ENCODE measurements at places on chromosomes 11 and 22. TPM values are rescaled to one million over a fixed set of nuclear protein-coding genes. Genes with fewer than 3 reads are reported as not detected.

Gene PPP6R3
- total RNA-seq = 227 TPM

Gene CASP4
- total RNA-seq = 101 TPM

Gene USH1C
- total RNA-seq = not detected

Gene NFAM1
- total RNA-seq = 1.5 TPM

Gene DTX4
- 22.9 TPM for total RNA-seq

- H3K36me3 ChIP-seq = peaks cover 19% of the 10 kb centered on the region
- DNase-seq = no peak
- no peak overlapping the region for H3K4me3 ChIP-seq
- H3K27ac ChIP-seq = no peak overlapping the region
- H3K27me3 ChIP-seq = no peaks in the 10 kb centered on the region
- no peaks in the 10 kb centered on the region for H3K4me1 ChIP-seq
These were observed 53.0 kb downstream of the BRD1 start for GRCh38 chr22:49774499-49775151.

DNA sequence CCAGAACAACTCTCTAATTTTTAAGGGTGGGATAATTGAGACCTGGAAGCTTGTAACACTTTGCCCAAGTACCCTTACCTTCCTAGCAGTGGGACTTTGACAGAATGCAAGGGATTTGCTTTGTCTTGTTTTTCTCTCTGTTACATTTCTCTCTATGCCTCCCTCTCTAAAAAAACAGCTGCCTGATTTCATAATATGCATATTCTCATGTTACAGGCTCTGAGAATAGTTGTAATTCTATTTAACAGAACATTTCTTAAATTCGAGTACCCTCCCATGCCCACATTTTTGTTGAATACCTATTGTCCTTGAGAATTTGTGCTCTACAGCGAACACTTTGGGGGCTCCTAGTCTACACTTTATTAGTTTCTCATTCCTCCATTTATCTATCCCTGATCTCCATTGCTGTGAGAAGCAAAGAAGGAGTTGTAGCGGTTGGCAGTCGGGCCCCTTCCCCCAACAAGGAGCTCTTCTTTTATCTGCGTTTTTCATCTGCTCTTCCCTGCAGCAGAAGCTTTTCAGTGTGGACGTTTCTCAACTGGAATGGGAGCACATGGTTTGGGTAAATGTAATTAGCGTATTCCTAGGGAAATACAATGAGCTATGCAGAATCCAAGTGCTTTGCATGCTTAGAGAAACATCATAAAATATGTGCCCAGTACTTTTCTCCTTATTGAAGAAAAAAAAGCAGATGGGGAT is 117.7 kb upstream of the CCDC90B start:
- no peaks in the 10 kb centered on the region for H3K36me3 ChIP-seq
- no peak for DNase-seq
- H3K27ac ChIP-seq = no peak overlapping the region
- no peaks in the 10 kb centered on the region for H3K4me1 ChIP-seq

- H3K27ac ChIP-seq = no peak overlapping the region
- DNase-seq = no peak
- no peaks in the 10 kb centered on the region for H3K36me3 ChIP-seq
- H3K4me1 ChIP-seq = no peaks in the 10 kb centered on the region
- H3K27me3 ChIP-seq = no peaks in the 10 kb centered on the region
- H3K4me3 ChIP-seq = no peak overlapping the region
These were observed 148.1 kb downstream of the DYNC2H1 start for GRCh38 chr11:103257360-103257759.

DNA sequence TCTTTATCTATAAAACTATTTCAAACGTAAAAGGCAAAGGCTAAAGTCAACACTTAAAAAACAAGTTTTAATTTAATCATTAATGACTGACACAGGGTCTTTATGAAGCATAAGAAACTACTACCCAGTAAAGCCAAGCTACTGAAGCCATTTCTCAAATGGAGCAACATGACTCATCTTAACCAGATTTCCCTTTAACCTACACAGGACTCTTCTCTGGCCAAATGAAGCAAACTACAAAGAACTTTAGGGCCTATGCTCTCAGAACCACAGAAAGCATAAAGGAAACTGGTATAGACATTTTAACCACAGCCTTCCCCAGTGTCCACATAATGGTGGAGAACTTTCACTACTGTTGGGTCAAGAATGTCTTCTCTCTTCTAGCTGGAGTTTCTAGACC is 34.7 kb downstream of the ALG9 start:
- H3K4me1 ChIP-seq = no peaks in the 10 kb centered on the region
- H3K27ac ChIP-seq = no peak overlapping the region
- H3K4me3 ChIP-seq = no peak overlapping the region
- no peak for DNase-seq
- H3K36me3 ChIP-seq = no peaks in the 10 kb centered on the region

Data from breast epithelium (tissue), 4 donors.